H54 (cell line): ENCODE measurements at places on chromosomes 11 and 22.

GRCh38 chr11:111412293-111412692, 33.2 kb upstream of the POU2AF1 start:
- no peak for DNase-seq

- DNase-seq: peak; percentile 69
Observed at GRCh38 chr22:49929211-49929979, 11.0 kb downstream of the CRELD2 start.

- no peak for DNase-seq
Observed at GRCh38 chr11:74388678-74389327, 9.4 kb downstream of the PGM2L1 start.

GRCh38 chr11:1289211-1289935, 20.1 kb downstream of the TOLLIP start:
- DNase-seq: no peak

DNA sequence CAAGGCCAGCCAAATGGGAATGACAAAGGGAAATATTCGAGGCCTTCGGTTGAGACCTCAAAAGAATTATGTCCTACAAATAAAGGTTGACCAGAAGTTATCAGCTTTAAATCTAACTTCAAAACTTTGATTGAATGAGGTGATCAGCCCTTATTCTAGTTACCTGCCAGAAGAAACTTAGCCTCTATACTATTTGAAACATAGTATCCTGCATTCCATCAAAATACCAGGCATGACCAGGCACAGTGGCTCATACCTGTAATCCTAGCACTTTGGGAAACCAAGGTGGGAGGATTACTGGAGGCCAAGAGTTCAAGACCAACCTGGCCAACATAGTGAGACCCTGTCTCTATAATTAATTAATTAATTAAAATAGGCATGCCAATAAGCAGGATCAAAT, 44.3 kb upstream of the ADORA2A start:
- no peak for DNase-seq

DNA sequence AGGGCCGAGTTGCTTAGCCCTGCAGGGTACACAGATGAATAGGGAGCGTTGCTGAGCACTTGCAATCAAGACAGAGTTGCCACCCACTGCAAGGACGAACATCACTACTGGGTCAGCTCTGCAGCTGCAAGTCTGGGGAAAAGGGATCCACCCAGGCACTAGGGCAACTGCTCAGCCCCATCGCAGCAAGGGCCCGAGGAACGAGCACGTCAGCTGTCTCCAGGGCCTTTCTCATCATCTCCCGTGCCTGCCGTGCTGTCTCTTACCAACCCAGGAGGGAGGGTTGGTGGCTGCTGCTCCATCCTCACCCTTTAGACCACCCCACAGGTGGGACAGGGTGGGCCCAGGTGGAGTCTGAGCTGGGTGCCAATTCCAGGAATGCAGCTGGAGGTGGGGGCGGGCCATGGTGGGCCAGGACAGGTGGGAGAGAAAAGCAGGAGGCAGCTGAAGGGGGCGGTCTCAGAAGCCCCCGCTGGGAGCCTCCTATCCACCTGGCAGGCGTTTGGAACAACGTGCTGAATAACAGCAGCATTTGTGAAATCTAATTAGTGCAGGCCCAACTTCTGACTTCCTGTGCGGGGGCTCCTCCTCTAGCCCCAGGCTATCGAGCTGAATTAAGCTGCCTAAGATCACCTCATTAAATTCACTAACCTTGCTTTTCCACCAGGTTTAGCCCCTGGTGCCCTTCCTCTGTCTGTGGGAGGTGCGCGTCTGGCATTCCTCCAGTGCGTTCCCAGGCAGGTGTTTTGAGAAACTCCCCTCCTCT, 252.5 kb downstream of the ST3GAL4 start:
- DNase-seq: no peak

GRCh38 chr11:2380807-2381350, 3.8 kb downstream of the CD81 start:
- no peak for DNase-seq

DNA sequence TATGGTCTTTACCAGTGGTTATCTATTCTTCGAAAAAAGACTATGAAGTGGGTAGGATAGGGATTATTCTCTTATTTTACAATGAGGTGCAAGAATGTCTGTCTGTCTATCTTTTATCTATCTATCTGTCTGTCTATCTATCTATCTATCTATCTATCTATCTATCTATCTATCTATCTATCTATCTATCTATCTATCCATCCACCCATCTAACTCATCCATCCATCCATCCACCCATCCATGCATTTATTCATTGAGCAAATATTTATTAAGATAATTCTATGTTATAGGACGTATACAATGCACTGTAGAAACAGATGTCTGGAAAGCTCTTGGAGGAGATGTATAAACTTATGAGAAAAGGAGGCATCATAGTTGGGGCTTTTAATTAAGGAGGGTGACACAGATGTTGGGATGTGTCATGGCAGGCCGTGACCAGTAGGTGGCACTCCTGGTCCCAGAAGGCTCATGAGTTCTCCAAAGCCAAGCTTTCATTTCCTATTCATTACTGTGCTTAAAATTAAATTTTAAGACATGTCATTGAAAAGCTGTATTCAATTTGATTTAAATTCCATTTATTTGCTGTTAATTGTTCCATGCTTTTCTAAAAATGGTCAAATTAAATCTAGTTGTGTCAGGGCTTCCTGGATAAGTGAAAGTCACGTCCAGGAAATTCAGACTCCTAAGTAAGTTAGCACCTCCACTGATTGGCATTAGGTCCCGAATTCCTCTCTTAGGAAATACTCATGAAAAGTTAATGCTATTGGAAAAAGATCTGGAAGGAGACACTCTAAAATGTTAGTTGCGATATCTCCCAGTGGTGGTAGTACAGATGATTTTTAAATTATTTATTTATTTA, 19.0 kb upstream of the E2F8 start:
- DNase-seq: no peak

GRCh38 chr11:27309046-27309445, 54.0 kb downstream of the CCDC34 start:
- DNase-seq: no peak

- DNase-seq: no peak
Observed at GRCh38 chr11:60428517-60428916, 855 bp upstream of the MS4A5 start.

- DNase-seq: no peak
Observed at GRCh38 chr22:24097961-24098391, 83.3 kb upstream of the SUSD2 start.

- DNase-seq: no peak
Observed at GRCh38 chr11:69388661-69389060, 92.8 kb upstream of the LINC01488 start.

DNA sequence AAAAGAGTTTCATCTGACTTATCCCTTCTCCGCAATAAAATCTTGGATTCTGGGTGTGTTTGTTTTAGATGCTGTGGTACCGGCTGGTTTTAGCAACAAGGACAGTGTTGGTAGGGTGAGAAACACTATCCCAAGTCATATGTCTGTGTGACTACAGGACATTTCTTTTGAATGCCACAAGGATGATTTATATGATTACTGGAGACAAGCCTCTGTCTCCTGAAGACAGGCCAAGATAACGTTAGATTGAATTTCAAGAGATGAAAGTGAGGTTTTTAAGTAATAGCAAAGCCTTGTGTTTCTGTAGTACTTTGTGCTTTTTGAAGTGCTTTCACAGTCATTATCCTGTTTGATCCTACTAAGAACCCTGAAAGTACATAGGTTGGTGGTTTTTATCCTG, 101.6 kb downstream of the COMMD9 start:
- DNase-seq: no peak

DNA sequence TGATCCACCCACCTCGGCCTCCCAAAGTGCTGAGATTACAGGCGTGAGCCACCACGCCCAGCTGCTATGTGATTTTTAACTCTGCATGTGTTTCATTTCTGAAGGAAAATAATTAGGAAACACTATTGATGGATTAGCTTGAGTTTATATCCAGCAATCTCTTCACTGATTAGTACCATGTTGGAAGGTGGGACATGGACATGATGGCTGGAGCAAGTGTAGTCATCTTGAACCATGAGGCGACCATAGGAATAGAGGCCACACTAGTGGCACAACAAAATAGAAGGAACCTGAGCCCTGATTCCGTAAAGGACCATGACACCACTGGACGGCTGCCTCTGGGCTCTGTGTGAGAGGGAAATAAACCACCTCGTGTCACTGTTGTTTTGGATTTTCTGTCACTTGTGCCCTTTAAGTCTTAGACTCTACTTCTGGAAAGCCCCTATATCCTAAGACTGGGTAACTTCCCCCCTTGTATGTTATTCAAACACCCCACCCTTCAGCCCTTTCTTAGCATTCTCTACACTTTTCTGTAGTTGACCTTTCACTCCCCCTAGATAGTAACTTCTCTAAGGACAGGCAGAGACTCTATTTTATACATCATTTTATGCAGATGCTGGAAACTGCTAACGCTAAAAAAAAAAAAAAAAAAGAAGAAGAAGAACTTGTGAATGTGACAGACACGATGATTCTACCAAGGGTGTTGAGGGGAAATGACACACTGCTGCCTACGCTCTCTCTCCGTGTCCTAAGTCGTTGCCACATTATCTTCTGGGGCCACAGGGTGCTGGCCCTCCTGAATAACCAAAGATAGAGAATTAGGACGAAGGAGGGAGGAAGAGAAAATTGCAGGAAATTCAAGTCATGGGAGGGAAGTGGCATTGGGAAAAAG, 2.7 kb upstream of the VPS37C start:
- no peak for DNase-seq

DNA sequence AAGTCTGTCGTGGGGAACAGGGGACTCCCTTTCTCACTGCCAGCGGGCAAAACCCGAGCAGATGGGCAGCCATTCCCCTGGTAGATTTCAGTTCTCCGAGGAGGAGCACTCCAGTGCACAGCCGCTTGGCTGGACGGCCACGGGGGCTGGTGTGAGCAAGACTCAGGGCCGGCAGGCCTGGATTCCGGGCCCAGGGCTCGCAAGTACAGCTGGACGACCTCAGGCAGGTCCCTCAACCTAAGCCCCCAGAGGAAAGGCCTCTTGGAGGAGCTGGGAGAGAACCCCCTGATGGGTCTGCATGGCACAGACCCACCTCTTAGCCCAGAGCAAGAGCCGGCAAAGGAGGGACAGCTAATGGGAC, 31.3 kb upstream of the TCF20 start:
- no peak for DNase-seq

- peak; percentile 1 for DNase-seq
Observed at GRCh38 chr11:89381094-89381493, 110.1 kb downstream of the NOX4 start.

DNA sequence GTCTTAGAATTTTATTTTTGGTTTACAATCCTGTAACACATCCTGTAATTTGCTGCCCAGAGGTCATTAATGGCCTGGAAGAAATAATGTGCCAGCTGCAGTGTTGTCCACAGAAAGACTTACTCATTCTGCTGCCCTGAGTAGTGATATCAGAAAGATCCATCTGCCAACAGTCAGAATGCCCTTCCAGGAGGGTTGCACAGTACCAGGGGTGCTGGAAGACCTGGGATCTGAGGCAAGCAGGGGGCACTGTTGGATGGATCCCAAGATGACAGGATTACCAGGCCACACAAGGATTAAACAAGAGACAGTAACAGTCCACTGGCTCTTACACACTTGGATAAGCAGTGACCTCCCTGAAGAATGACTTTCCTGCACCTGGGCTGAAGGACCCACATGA, 93.8 kb upstream of the TOP3B start:
- DNase-seq: no peak

GRCh38 chr22:30572840-30573593, 1.4 kb downstream of the GAL3ST1 start:
- DNase-seq: no peak

GRCh38 chr11:9720290-9720630, 56.4 kb downstream of the SWAP70 start:
- no peak for DNase-seq

GRCh38 chr22:50341977-50342650, 1.0 kb upstream of the PPP6R2 start:
- DNase-seq: no peak

DNA sequence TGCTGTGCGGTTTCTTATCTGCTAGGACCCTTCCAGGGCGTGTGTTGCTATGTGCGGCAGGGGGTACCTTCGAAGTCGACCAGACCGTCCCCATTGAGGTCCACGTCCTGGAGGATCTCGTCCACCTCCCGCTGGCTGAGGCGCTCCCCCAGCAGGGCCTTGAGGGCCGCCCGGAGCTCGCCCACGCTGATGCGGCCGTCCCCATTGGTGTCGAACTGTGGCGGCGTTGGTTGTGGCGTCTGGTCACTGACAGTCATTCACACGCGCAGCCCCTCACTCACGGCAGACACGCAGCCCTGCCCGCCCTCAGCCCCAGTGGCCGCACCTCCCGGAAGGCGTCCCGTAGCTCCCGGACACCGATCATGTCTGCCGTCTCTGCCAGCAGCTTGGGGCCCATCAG, 3.5 kb downstream of the CABP2 start:
- no peak for DNase-seq

DNA sequence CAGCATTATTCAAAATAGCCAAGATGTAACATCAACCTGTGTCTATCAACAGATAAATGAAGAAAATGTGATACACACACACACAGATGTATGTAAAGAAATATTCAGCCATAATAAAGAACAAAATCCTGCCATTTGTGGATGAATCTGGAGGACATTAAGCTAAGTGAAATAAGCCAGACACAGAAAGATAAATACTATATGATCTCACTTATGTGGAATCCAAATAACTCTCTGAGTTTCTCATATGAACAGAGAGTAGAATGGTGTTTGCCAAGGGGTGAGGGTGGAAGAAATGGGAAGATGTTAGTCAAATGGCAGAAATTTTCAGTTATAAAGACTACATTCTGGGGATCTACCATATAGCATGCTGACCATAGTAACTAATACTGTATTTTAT, 224.2 kb downstream of the GUCY1A2 start:
- no peak for DNase-seq

DNA sequence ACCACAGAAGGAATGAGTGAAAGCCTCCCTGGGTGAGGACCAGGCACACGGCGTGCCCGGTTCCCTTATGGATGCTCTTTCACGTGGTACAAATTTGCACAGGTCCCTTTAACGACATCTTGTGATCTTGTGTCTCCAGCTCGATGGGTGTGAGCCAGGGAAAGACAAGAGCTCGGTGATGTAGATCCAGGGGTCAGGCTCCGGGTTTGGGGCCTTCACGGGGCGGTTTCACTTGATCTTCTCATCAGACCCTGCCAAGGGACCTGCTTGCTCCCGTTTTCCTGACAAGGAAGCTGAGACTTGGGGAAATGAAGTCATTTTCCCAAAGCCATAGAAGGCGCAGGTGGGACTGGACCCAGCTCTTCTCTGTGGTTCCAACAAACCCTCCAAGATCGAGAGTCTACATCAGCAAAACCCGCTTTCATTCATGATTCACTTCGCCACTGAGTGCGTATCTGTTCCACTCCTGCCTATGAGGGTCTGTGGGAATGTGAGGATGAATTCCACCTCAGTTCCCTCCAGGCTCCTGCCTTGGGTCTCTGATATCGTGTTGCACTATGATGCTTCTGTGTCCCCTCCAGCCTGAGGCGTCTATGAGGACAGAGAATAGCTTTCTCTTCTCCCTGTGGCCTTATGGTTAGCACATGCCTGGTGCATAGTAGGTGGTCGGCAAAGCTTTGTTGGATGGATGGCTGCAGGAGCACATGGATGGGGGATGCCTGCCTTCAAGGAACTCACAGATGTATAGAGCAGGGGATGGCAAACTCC, 45.0 kb upstream of the ANO1 start:
- DNase-seq: no peak

GRCh38 chr11:76392870-76393269, 11.7 kb downstream of the GVQW3 start:
- no peak for DNase-seq
